Spleen (tissue), 13 donors: ENCODE measurements at places on chromosomes 1 and 21.

- no peak overlapping the region for H3K4me3 ChIP-seq
- H3K4me1 ChIP-seq = no peaks in the 10 kb centered on the region
- H3K27ac ChIP-seq = no peak overlapping the region
- no peaks in the 10 kb centered on the region for H3K27me3 ChIP-seq
- H3K36me3 ChIP-seq = no peaks in the 10 kb centered on the region
Observed at GRCh38 chr21:39048574-39048973, 134.7 kb downstream of the PSMG1 start.

GRCh38 chr1:21590934-21591333, 78.2 kb downstream of the RAP1GAP start:
- peak overlapping the region; percentile 15 for H3K4me3 ChIP-seq
- no peaks in the 10 kb centered on the region for H3K36me3 ChIP-seq
- H3K4me1 ChIP-seq = no peaks in the 10 kb centered on the region
- H3K27me3 ChIP-seq = no peaks in the 10 kb centered on the region
- H3K27ac ChIP-seq = peak overlapping the region; percentile 70
- no peak for DNase-seq

- H3K4me1 ChIP-seq = no peaks in the 10 kb centered on the region
- no peak overlapping the region for H3K4me3 ChIP-seq
- H3K27me3 ChIP-seq = no peaks in the 10 kb centered on the region
- H3K27ac ChIP-seq = no peak overlapping the region
Observed at GRCh38 chr1:100834777-100835660, 59.6 kb downstream of the EXTL2 start.

DNA sequence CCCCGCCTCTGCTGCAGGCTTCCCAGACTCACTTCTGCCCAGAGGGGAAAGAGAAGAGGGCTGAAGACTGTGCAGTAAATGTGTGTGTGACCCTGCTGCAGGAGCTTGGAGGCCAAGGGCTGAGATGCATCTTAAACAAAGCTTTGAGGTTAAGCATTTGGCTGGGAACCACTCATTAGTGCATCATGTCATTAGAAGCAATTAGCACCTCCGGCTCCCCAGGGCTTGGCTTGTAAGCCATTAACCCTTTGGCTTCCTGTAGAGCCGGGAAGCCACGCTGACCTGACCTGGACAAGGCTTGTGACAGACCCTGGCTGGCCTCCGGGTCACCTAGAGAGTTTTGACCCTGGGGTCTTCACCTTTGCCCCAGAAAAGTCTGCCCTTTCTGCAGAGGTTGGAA, 77.0 kb downstream of the CSMD2 start:
- no peak for DNase-seq
- H3K4me3 ChIP-seq = no peak overlapping the region
- H3K36me3 ChIP-seq = no peaks in the 10 kb centered on the region
- H3K4me1 ChIP-seq = no peaks in the 10 kb centered on the region
- no peaks in the 10 kb centered on the region for H3K27me3 ChIP-seq
- no peak overlapping the region for H3K27ac ChIP-seq

DNA sequence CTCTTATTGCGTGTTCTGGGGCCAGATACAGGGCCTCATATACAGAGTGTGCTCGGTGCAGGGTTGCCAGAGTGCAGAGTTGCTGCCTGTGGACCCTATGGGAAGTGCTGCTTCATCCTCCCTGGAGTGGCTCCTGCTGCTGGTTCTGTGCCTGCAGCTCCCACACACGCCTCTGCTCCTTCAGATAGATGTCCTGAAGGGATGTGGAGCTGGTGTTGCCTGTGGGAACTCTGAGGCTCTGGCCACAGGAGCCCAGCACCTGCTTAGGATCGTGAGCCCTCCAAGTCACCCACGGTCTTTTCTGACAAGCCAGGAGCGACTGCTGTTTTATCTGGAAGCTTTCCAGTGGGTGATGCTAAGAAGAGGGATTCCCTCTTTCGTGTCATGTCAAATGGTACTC, 120.5 kb downstream of the CAMTA1 start:
- peaks cover 21% of the 10 kb centered on the region for H3K4me1 ChIP-seq
- no peak overlapping the region for H3K4me3 ChIP-seq
- H3K36me3 ChIP-seq = no peaks in the 10 kb centered on the region
- H3K27me3 ChIP-seq = no peaks in the 10 kb centered on the region
- no peak for DNase-seq
- H3K27ac ChIP-seq = no peak overlapping the region

- no peaks in the 10 kb centered on the region for H3K27me3 ChIP-seq
- H3K4me1 ChIP-seq = no peaks in the 10 kb centered on the region
- no peak overlapping the region for H3K4me3 ChIP-seq
- no peaks in the 10 kb centered on the region for H3K36me3 ChIP-seq
Observed at GRCh38 chr21:21612466-21612865, 614.3 kb downstream of the NCAM2 start.

- H3K4me1 ChIP-seq = no peaks in the 10 kb centered on the region
- H3K27me3 ChIP-seq = no peaks in the 10 kb centered on the region
Observed at GRCh38 chr1:41529621-41530395, 45.3 kb upstream of the EDN2 start.

- no peak overlapping the region for H3K4me3 ChIP-seq
- no peak overlapping the region for H3K27ac ChIP-seq
- DNase-seq = no peak
- H3K27me3 ChIP-seq = no peaks in the 10 kb centered on the region
- peaks cover 17% of the 10 kb centered on the region for H3K4me1 ChIP-seq
Observed at GRCh38 chr21:38759413-38759812, 46.3 kb upstream of the ETS2 start.

DNA sequence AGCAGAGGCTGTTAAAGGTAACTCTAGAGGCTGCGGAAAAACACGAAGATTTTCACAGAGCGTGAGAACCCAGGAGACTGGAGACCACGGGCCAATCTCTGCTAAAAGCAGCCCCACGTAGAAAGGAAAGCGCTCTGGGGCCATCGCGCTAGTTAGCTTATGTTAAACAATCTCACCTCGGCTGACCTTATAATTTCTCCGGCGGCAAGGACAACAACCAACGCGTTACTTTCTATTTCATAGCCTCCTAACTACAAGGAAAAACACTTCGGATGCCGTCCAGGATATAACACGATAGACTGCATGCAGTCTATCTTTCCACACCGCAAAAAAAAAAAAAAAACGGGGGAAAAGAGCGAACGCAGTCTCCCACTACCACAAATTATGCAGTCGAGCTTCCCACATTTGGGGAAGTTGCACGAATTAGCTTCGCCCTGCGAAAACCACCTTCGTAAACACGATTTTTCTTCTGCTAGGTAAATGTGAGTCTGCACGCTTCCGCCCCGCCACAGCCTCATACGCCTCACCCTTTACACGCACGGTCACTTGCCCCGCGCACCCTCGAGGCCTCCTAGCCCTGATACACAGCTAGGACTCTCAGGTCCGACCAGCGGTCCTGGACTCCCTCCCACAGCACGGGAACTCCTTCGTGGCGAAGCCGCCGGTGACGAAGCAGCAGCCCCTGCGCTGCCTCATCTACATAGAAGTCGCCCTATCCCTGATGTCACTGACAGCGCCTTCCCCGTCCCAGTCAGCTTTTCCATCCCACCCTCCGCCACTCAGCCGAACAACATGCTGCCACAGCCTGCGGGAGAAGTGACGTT, 87.8 kb downstream of the PRKAB2 start:
- DNase-seq = peak; percentile 84
- H3K27me3 ChIP-seq = peaks cover 3% of the 10 kb centered on the region
- no peaks in the 10 kb centered on the region for H3K36me3 ChIP-seq

DNA sequence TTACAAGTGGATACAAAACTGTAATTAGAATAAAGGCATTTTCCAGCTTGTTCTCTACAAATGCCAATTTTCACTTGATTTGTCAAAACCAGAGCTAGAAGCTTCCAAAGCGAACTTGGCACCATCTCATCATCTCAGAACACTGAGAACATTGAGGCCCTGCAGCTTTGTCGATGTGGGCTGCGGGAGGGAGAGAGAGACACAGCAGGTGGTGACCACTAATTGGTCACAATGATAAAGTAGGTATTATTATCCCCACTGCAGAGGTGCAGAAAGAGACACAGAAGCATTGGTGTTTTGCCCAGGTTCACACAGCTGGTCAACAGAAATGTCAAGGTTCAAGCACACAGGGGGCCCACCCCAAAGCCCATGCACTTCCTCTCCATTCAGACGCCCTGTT, 72.2 kb upstream of the KRTAP19-8 start:
- H3K4me1 ChIP-seq = peaks cover 11% of the 10 kb centered on the region
- peaks cover 4% of the 10 kb centered on the region for H3K27me3 ChIP-seq
- DNase-seq = no peak
- no peak overlapping the region for H3K4me3 ChIP-seq
- no peak overlapping the region for H3K27ac ChIP-seq

DNA sequence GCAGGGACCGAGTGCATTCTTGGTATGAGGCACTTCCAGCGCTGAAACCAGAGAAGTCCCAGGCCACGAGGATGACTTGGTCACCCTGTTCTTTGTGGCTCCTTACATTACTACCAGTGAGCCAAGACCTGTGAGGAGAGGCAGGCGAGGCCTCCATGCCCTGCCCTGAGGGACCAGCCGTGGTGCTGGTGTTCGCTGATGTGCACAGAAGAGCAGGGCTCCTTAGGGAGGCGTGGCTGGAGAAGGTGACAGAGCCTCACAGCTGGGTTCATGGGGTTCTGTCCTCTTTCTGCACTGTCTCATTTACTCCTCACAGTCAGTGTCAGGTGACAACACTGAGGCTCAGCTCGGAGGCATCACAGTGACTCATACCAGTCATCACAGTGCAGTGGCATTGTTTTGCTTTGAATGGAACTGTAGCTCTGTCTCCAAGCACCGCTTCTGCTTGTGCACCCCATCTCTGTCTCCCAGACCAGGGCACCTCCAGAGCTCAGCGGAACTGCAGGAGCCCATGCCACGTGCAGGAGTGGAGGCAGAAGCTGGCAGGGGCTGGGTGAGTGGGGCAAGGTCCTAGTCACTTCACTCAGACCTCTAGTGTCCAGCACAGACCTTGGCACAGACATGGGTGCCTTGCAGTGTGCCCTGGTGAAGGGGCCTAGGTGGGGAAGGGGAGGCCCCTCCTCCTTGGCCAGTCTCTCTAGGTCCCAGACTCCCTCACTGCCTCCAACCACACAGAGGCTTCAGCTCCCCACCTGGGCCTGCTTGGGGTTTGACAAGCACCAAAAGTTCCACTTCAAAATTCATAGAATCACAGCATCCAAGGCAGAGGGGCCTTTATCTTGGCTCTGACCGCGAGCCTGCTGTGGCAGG, 310.9 kb downstream of the MATN1 start:
- no peak overlapping the region for H3K4me3 ChIP-seq
- no peaks in the 10 kb centered on the region for H3K4me1 ChIP-seq
- H3K36me3 ChIP-seq = no peaks in the 10 kb centered on the region
- H3K27me3 ChIP-seq = no peaks in the 10 kb centered on the region
- no peak overlapping the region for H3K27ac ChIP-seq

DNA sequence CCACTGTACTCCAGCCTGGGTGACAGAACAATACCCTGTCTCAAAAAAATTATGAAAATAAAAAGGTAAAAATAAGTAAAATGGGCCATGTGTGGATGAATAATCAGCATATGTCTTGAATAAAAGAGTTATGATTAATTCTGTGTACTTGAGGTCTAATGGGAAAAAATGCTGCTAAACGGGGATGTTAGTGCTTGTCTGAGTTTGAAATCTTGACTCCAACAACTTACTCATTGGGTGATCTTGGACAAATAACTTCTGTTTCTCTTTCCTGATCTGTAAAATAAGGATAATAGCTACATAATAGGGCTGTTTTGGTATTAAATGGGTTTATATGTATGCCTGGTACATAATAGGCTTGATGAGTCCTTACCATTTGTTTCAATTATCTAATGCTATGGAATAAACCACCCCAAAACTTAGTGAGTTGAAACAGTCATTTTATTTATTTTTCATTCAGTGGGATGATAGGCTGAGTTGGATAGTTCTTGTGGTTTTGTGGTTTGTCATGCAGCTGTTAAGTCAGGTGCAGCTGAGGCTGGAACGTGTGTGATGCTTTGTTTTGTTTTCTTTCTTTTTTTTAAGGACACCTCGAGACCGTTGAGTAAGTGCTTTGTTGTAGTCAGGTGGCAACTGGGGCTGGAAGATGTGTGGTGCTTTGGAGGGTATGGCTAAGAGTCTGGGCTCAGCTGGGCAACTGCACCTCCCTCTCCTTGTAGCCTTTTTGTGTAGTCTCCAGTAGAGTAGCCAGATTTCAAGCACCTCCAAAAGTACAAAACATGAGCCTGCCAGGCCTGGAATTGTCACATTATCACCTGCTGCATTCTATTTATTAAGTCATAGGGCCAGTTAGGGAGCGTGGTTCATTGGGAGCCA, 4.9 kb downstream of the MDM4 start:
- H3K4me3 ChIP-seq = no peak overlapping the region
- H3K4me1 ChIP-seq = peaks cover 74% of the 10 kb centered on the region
- peak overlapping the region; percentile 66 for H3K27ac ChIP-seq
- no peaks in the 10 kb centered on the region for H3K27me3 ChIP-seq

DNA sequence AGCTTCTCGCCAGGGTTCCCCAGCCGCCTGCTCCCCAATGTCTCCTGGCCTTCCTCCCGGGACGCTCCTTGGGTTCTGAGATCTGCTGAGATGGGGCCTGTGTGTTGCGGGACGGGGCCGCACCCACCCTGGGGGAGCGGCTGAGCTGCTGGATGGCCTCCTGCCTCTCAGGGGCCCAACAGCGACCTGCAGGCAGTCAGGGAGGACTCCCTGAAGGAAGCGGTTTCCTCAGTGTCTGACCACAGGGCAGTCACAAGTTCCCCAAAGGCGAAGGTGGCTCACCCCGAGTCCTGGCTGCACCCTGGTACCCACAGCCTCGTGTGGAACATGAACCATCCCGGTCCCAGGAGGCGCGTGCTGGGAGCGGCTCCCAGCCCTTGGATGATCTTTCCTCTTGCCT, 18.6 kb upstream of the PLCH2 start:
- H3K4me1 ChIP-seq = peaks cover 11% of the 10 kb centered on the region
- H3K4me3 ChIP-seq = no peak overlapping the region
- no peak overlapping the region for H3K27ac ChIP-seq
- no peaks in the 10 kb centered on the region for H3K36me3 ChIP-seq

DNA sequence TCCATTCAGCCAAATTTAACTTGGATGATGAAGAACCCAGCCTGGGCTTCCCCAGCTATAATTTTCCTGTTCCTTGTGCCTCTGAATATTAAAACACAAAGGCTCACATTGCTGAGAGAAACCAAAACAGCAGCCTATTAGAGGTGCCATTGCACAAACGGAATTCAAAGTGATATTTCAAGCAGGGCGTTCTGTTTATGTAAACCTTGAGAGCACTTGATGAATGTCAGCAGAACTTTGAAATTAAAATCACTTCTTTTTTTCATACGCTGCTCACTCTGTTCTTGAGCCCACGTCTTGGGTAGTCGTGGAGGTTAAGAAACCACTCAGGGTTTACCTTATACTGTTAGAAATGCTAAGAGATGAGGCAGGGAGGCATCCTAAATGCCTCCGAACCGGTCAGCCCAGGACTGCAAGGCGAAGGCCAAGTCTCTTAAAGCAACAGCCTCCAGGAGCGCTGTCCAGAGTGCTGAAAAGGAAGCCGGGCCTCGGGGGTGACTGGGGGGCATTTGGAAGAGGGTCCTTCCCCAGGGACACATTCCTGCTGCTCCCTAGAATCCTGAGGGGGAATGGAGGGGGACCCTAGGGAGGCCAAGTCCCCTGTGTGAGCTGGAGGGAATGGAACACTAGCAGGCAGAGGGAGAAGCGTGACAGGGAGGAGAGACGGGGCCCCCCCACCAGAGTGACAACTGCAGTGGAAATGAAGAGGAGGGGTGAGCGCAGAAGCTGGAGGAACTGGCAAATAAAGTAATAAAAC, 154.8 kb upstream of the VAMP3 start:
- H3K27ac ChIP-seq = no peak overlapping the region
- peak; percentile 54 for DNase-seq
- no peaks in the 10 kb centered on the region for H3K4me1 ChIP-seq
- no peaks in the 10 kb centered on the region for H3K27me3 ChIP-seq
- H3K4me3 ChIP-seq = no peak overlapping the region
- no peaks in the 10 kb centered on the region for H3K36me3 ChIP-seq

GRCh38 chr1:194717334-194717733, 1530.9 kb upstream of the B3GALT2 start:
- H3K27me3 ChIP-seq = no peaks in the 10 kb centered on the region
- H3K4me1 ChIP-seq = no peaks in the 10 kb centered on the region
- no peak overlapping the region for H3K4me3 ChIP-seq
- no peaks in the 10 kb centered on the region for H3K36me3 ChIP-seq
- no peak for DNase-seq
